Stimulated activated CD8-positive, alpha-beta memory T cell treated with anti-CD3 and anti-CD28 coated beads, Interleukin-4, amount 100 ng/mL, for 4 hours (primary cell): ENCODE measurements at places on chromosomes 1 and 21.

DNA sequence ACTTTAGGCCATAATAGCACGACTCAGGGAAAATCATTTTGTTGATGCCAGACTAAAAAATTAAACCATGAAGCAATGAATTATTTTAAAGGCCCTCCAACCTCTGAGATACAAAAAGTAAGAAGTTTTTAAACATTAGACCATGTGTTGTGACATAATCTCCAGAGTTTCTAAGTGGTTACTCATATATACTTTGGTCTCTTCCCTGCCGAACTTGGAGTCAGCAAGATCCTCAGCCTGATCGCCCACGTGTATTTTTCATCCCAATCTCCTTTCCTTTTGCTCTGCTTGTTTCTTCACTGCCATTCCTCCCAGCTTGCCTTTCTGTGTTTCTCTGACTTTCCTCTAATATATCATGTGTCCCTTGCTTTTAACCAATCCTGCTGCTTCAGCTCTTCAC lies 3.8 kb downstream of the ARV1 start:
- DNase-seq: no peak

DNA sequence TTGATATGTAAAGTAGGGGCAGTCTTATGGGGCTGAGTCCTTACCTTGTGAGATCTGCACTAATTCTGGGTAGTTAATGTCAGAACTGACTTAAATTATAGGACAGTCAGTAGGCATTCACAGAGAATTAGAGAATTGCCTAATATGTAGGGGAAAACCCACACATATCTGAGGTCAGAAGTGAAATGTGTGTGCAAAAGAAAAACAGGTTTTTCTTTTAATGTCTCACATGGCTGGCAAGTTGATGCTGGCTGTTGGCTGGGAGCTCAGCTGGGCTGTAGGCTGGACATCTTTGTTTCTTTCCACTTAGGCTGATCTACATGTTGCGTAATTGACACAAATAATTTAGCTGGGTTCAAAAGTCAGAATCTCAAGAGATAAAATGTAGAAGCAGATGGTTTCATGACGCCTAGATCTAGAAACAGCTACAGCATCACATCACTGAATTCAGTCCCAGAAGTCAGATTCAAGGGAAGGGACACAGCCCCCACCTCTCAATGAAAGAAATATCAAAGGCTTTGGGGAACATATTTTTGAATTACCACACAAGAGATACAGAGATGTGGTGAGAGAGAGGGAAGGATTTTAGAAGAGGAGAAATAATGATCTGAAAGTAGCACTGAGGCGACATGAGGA lies 98.9 kb downstream of the TNFSF18 start:
- no peak for DNase-seq

- DNase-seq: no peak
Observed at GRCh38 chr1:46289976-46290375, 13.4 kb downstream of the LRRC41 start.

DNA sequence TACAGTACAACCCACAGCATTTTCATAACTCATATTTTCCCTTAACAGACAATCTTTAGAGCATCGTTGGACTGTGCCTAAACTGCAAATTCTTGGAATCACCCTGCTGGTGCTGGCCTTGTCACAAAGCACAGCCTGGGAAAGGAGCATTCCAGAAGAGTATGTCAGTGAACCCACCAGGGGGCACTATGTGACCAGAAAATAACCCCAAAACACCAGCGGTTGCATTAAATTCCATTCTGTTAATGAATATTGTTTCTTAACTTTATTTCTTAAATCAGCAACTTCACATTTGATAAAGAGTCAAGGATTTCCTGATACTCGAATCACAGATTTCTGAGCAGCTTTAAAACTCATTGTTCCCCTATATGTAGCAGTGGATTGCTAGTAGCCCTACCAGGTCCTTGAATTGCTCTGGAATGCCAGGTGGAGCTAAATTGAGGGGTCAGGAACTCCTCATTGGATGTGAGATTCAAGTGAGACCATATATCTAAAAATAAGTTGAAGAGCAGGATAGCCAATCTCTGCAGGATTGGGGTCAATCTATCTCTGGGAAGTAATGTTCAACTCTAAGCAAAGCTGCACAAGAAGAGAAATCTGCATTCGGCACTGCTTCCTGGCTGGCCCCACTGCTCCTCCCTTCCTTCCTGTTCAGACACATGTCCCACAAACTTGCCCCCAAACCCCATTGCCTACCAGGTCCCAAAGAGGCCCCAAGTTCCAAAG lies 12.7 kb upstream of the RAB4A start:
- DNase-seq: peak; percentile 49

DNA sequence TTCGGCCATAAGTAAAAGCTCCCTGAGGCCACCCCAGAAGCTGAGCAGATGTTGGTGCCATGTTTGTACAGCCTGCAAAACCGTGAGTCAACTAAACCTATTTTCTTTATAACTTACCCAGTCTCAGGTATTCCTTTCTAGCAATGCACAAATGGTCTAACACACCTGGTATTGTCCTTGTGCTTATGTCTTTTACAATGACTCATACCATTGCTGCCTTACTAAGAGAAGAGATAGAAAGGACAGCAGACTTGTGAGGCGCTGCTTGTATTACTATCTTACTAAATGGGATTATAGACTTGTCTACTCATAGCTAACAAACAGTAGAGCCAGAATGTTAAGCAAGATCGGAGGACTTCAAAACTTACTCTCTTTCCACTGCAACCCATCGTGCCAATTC lies 18.5 kb upstream of the CYYR1 start:
- no peak for DNase-seq

- no peak for DNase-seq
Observed at GRCh38 chr1:235442788-235443429, 61.3 kb downstream of the B3GALNT2 start.

GRCh38 chr1:176157995-176158394 lies 49.1 kb downstream of the COP1 start:
- DNase-seq: no peak

GRCh38 chr1:25936947-25937346 lies 30.7 kb upstream of the STMN1 start:
- no peak for DNase-seq

DNA sequence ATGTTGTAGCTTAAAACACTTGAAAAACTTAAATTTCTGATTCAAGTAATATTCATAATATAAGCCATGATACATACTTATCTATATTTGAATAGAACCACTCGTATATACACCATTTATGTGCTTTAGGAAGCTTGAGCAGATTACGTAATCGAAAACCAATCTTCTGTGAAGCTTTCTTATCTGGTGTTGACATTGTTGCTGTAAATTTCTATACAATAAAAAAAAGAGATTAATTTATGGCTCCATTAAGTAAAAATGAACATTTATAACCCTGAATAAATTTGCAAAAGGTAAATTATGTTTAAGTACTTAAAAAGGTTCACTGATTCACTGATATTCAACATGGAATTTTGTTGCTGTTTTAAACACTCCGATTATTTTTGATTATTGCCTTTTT lies 21.4 kb downstream of the LIN9 start:
- DNase-seq: no peak

DNA sequence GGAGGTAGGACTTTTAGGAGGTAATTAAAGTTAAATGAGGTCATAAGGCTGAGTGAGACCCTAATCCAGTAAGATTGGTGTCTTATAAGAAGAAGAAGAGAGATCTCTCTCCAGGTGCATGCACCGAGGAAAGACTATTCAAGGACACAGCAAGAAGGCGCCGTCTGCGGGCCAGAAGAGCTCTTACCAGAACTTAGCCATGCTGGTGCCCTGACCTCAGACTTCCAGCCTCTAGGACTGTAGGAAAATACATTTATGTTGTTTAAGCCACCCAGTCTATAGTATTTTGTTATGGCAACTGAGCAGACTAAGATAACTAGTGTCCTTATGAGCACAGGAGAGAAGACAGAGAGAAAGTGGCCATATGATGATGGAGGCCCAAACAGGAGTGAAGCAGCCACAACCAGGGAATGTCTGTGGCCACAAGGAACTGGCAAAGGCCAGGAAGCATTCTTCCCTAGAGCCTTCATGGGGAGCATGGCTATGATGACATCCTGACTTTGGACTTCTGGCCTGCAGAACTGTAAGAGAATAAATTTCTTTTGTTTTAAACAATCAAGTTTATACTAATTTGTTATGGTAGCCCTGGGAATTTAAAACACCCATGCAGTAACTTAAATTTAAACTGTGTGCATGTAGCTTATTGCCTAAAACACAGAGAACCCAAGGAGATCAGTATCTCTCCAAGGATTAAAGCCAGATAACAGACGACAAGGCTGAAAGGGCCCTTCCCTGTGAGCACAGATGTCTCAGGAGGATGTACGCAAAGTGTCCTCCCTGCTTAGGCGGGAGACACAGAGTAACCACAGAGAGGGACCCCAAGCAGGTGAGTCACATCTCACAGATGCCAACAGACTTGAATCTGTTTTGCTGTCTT lies 9.9 kb upstream of the CD58 start:
- no peak for DNase-seq

GRCh38 chr1:39272027-39272797 lies 67.7 kb downstream of the MACF1 start:
- no peak for DNase-seq

DNA sequence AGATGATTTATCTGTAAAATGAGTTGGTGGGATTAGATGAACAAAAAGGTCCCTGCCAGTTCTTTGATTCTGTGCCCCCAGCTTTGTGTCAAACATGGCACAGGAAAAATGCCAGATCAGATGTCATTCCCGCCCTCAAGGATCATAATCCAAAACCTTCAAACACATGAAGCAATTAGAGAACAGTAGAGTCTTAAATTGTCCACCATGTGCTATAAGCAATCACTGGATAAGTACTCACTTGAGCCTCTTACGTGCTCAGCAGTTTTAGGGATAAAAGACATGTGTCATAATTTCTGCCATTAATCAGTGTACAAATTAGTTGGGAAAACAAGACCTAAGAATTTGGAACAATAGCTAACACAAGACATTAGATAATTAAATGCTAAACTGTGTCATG lies 15.4 kb upstream of the KIAA0040 start:
- DNase-seq: no peak

DNA sequence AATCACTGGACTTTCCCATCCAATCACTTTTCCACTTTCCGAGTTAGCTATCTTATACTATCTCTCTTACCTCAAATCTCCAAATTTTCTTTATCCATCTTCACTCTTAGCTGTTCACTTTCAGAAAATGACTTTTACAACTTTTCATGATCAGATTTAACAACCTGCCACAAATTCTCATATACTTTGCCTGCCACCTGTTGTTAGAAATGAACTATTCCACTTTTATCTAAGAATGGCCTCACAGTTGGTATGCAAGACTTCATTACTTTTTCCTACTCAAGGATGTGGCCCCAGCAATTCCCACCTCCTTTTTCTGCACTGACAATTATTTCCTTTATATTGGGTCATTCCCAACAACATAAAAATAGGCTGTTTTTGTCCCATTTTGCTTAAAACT lies 93.6 kb upstream of the DEPDC1 start:
- DNase-seq: no peak

- no peak for DNase-seq
Observed at GRCh38 chr1:161849518-161849917, 83.4 kb downstream of the ATF6 start.

- DNase-seq: no peak
Observed at GRCh38 chr1:183871601-183872000, 66.7 kb downstream of the RGL1 start.

- DNase-seq: no peak
Observed at GRCh38 chr1:98403963-98404480, 257.5 kb upstream of the SNX7 start.

DNA sequence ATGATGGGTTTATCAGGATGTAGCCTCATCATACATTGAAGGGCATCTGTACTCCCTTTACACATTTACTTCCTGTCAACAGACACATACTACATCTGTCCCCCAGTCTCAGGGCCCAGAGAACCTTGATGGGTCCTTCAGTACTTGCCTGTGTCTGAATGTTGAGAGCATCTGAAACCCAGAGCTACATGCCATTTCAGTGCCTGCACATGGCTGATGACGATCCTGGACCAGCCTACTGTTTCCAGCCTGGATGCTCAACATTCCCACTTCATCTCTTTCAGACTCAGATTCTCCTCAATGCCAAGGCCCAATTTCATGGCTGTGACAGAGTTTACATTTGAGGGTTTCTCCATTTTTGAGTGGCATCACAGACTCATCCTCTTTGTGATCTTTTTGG lies at the start of gene OR10J4:
TSS of gene OR10J4 (plus strand) at position 301 of the 400 bp plus-strand sequence.
- DNase-seq: no peak

- no peak for DNase-seq
Observed at GRCh38 chr1:93596329-93597089, 85.1 kb downstream of the BCAR3 start.

DNA sequence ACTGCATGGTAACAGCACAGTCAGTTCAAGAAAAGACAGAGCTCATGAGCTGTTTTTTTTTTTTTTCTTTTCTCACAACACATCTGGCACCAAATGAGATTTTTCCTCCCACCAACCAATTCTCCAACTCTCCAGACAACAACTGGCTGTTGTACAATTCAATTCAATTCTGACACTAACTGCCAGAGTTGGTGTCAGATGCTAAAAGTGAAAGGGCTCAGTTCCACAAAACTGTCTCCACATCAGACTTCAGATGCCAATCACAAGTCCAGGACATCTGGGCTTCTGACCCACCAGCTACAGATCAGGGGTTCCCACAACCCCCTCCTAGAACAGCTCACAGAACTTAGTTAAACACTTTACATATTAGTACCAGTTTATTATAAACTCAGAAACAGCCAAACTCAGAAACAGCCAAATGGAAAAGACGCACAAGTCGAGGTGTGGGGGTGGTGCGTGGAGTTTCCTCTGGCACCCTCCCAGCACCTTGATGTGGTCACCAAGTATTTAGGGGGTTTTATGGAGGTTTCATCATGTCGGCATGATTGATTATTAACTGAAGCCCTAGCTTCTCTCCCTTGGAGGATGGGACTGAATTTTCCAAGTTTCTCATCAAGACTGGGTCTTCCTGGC lies 39.2 kb upstream of the LRRC8D start:
- DNase-seq: peak; percentile 66

DNA sequence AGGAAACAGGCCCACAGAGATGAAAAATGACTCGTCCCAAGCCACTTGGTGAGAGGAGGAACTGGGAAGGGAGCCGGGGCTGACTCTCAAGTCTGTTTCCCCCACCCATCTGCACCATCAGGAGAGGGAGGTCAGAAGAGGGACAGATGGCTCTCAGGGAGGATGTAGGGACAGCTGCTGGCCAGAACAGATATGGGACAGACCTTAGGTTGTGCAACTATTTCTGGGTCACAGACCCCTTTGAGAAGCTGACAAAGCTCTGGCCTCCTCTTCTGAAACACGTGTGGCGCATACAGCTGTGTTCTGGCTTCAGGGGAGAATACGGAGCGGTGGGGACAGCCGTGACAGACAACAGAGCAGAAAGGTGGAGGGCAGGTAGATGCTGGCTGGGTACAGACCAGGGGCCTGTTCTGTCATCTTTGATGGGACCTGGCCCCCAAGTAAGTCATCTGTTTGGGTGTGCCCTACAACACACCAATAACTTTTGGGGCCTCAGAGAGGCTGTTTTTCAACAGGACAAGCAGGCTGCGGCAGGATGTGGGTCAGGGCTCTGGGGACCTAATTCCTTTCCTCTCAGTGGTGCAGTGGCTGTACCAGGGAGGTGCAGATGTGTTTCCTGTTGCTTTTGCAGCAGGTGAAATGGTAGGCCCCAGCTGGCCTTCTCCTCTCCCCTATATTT lies 7.3 kb downstream of the SH3BGRL3 start:
- no peak for DNase-seq

- DNase-seq: no peak
Observed at GRCh38 chr1:175237389-175237788, 44.8 kb upstream of the KIAA0040 start.
